Sigmoid colon (tissue), 7 donors: ENCODE measurements at places on chromosomes 6 and 20.
A peak's percentile ranks its signal among the peaks of the same experiment; 100 is the strongest.

- DNase-seq: no peak
Observed at GRCh38 chr20:3631534-3631933, 31.7 kb downstream of the GFRA4 start.

- no peak for DNase-seq
Observed at GRCh38 chr20:61372137-61373054, 120.3 kb downstream of the CDH4 start.

DNA sequence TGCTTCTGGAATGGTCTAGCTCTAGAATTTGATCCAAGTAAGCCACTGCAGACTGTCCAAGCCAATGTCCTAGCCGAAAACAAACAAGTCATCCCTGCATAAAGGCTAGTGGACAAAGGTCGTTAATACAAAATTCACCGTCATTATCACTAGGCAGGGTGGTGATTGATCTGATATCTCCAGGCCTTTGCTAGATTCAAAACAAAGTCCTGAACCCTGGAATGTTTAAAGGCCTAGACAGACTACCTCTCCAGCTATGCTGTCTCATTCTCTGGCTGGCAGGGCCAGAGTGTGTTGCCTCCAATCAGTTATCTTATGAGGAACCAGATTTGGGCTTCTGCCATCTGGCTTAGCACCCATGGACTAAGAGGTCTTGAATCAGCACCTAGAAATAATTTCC is 38.3 kb downstream of the MAP7 start:
- DNase-seq: no peak

DNA sequence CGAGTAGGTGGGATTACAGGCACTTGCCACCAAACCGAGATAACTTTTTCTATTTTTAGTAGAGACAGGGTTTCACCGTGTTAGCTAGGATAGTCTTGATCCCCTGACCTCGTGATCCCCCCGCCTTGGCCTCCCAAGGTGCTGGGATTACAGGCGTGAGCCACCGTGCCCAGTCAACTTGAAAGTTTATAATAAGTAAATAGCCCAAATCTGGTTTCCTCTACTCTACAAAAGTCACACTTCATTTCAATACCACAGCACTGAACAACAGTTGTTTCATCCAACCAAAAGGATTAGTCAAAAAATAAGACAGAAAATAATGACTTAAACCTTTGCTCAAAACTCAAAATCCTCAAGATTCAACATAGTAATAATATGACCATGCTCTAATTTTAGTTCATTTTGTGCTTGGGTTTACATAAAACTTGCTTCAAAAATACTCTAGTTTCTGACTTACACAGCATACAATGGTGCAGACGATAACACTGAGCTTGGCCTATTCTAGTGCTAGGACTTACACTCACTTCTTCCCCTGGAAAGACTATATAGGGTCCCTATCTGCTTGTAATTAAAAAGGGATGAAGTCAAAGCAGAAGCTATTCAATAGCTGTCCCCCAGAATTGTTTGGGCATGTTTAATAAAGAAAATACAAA is 56.7 kb downstream of the NT5E start:
- no peak for DNase-seq

DNA sequence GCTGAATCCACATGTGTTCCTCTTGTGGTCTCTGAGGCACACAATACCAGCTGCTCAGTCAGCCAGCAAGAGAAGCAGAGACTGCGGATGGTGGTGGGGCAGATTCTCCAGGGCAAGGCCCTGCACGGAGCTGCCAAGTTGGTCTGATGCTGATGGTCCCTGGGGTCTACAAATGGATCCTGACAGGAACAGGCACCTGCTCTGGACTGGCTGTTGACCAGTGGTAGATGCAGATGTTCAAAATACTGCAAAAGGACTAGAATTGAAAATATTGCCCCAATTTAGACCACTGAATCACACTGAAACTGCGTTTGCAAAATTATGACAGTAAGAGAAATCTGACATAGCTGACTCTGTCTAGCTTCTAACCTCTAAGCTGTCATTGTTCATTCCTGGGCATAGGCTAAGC is 29.6 kb upstream of the TUBB2A start:
- no peak for DNase-seq

DNA sequence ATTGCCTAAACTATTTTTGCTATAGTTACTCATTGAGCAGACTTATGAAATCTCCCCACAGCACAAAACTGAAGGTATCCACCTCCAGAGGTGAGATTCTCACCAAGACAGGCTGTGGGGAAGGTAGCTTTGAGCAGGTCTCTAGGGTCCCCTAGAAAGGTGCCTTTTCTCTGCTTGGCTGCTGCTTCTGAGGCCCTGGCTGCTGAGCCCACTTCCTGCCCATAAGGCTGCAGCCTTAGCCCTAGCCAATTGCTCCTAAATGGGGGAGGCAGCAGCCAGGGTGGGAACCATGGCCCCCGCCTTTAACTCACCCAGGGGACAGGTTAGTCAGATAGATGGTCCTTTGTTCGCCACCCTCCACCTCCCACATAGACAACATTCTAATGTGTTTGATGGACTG is 3.6 kb downstream of the NT5E start:
- no peak for DNase-seq

- DNase-seq: no peak
Observed at GRCh38 chr6:109349419-109349987, 32.8 kb downstream of the CD164 start.

GRCh38 chr6:116764961-116765841 is at the start of gene FAM162B:
Gene FAM162B (minus strand): TSS chr6:116765719. CDS start chr6:116765576, 143 bp downstream.
- DNase-seq: peak; percentile 67

- DNase-seq: no peak
Observed at GRCh38 chr6:96811136-96811535, 26.1 kb downstream of the GPR63 start.

DNA sequence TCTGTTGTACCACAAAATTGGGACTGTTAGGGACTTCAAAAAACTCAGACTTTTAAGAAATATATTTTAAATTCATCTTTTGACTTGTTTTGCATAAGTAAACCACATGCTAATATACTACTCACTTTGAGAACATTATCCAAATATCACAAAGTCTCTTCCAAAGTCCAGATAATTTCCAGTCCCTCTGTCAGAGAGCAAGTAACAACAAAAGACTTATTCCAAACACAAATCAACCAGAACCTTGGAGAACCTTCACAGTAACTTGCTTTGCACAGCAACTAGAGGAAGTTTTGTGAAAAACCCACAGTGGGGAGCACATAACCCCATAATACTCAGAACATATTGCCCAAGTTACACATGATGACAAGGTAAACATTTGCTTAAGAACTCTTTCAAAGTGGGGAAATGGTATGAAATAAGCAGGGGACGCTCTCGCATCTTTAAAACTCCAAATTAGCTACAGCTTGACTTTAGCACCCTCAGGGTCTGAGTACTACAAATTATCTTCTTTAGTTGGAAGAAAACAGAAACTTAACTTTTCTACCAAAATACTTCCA is 37.8 kb downstream of the CENPW start:
- DNase-seq: no peak

DNA sequence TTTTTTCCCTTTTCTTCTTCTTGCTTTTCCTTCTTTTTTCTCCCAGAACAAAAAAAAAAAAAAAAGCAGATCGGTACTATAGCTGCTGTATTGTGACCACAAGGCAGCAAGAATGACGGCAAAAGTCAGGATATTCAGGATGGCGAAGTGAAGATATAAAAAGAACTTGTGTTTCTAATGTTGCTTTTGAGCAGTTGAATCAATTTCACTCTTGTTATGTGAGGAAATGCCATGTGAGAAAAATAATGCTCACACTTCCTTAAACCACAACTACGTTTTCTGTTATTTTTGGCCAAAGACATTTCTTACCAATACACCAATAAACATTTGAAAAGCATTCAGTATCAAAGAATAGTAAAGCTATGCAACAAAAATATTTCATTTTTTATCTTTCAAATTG is 510.5 kb downstream of the HACE1 start:
- no peak for DNase-seq

DNA sequence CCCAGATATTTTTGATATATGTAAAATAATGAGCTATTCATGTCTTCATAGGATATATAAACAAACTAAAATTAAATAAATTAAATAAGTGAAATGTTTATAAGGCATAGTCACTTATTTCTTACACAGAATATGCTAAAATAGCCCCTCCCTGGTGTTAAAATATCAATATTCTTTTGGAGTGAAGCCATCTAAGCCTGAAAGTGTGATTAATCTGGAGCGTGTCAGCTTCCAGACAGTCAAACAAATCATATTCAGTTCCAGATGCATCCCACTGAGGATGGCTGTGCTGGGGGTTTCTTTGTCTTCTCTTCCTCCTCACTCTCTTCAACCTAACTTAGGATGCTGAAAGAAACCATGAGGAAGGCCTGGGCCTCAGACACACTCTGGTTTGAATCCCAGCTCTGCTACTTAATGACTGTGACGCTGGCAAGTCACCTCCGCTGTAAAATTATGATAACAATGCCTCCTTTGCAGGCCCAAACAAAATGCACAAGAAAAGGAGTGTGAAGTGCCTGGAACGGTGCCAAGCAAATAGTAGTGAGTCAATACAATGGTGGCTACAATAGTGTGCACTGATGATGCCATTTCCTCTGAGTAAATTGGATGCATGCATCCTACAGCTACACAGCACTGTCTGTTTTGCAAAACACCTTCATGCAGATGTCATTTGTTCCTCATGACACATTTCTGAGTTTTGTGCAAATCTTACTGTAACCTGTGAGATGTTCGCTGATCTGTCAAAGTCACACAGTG is 161.4 kb downstream of the FOXC1 start:
- DNase-seq: no peak

- DNase-seq: no peak
Observed at GRCh38 chr20:62831854-62832211, 15.0 kb downstream of the COL9A3 start.

DNA sequence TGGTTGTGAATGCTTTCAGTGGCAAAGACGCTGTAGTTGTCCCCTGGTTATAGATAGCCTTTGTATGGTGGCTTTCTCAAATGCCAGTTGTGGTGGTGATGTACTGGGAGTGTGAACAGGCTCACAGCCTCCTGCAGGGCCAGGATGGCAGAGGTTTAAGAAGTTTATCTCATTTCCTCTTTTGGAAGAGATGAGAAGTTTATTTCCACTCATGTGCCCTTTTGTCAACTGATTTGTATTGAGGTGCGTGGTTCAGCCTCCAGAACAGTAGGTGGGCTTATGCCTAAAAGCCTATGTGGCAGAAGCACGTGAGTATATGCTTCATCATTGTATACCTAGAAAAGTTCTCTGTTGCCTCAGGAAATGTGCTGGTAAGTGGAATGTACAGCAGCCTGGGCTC is 13.7 kb upstream of the ZFP57 start:
- DNase-seq: no peak

GRCh38 chr6:157088841-157089240 is 234.5 kb downstream of the TMEM242 start:
- no peak for DNase-seq

- DNase-seq: no peak
Observed at GRCh38 chr6:89008815-89009374, 45.5 kb upstream of the RNGTT start.

- no peak for DNase-seq
Observed at GRCh38 chr6:63985223-63985622, 349.6 kb downstream of the PHF3 start.

- no peak for DNase-seq
Observed at GRCh38 chr20:34143951-34144350, 31.9 kb upstream of the EIF2S2 start.

DNA sequence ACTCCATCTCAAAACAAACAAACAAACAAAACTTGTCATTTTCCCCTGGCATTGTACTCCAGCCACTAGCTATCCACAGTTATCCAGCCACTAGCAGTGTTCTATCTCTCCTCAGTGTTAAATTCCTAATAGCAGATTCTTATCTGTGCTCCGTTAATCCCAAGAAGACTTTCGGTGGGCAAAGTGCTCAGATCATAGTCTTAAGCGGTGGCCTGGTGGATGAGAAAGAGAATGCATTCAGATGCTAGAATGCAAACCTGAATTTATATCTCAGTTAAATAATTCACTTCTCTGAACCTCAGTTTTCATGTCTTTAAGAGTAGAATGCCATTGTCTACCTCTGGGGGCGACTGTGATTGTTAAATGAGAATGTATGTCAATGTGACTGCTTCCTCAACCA is 47.7 kb upstream of the KCNG1 start:
- no peak for DNase-seq

DNA sequence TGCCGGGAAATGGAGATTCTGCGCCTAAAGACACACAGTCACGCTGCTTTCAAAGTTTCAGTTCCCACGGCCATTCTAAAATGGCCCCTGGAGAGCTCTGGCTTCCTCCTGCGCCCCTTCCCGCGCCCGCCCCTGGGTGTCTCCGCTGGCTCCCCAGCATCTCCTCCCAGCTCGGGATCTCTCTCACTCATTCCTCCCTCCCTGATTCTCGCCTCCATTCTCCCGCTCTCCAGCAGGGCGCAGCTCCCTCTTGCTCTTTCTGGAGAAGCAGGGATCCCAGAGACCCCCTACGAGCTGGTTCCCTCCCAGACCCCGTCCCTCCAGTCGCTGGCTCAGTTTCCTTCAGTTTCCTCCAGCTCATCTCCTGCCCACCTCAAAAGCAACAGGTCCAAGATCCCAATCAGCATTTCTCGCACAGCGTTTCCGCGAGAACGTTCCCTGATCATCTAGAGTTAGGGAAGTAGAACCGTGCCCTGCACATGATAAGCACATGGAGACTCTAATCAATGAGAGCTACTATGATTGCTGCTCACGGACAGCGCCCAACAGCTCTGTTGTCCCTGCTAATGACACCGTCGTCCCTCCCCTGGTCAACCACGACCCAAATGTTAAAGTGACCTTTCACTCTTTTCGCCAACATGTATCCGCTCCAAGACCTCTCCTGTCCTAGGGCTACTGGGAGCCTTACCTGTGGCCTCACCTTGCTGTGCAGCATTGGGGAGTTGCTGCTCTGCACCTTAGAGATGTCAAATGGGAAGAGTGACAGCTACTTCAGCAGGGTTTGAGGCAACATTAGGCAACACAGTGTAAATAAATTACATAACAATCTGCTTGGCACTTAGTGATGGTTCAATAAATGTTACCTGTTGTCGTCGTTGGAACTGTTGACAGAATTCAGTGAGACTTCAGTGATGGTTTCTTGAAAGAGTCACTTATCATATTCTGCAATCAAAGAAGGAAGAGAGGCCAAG is 218.5 kb upstream of the QKI start:
- DNase-seq: no peak
